ENCODE measurements at places on chromosomes 1 and 21. TPM values are rescaled to one million over a fixed set of nuclear protein-coding genes. Genes with fewer than 3 reads are reported as not detected.

- DNase-seq: peak; percentile 70
Observed at GRCh38 chr1:55504306-55504731, 289.2 kb upstream of the USP24 start.

DNA sequence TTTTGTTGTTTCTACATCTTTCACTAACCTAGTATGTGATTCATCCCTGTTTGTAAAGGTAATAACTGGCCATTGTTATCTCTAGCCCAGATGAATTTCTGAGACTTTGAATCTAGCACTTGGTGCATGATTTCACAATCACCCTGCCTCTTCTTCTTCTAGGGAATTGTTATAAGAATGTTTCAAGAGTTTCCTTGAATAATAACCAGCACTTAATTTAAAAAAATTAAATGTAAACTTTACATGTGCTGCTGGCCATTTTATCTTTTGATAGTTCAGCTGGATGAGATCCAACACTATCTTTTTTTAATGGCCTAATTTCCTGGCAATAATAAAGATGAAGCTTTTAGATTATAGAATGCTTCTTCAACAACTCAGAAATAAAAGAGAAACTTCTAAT lies 31.8 kb downstream of the UBE2U start:
- DNase-seq: no peak

DNA sequence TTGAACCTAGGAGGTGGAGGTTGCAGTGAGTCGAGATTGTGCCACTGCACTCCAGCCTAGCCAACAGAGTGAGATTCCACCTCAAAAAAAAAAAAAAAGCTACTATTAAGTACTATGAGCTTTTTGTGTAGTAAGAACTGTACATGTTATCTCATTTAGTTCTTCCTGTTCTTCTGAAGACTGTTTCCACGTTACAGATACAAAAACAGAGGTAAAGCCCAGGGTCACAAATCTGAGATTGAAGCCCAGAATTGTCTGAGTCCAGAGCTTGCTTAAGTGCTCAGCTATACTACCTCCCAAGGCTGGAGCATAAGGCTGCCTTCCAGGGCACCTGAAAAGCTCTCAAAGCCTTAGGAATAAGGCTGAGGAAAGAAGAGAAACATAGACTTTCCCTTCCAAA lies 2.9 kb downstream of the FABP3 start:
- DNase-seq: no peak

TRIM58 gene
- total RNA-seq: 52.1 TPM

GRCh38 chr1:31588751-31589515 lies 12.6 kb downstream of the TINAGL1 start:
- DNase-seq: peak; percentile 74

DNA sequence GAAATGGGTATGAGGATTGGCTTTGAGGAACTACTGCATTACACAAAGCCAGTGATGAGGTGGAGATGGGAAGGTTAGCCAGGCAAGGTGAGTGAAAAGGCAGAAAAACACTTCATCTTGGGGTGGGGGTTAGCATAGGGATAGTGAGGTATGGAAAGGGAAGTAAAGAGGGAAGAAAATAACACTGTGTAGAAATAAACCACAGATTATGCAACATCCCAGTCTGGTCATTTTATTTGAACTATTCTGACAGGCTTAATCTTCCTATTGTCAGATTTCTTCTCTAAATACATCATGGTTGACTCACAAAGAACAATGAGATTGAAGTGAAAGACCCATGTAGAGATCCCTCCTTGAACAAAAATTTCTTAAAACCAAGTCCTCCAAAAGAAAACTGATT lies 640.2 kb downstream of the PTPRC start:
- no peak for DNase-seq

DNA sequence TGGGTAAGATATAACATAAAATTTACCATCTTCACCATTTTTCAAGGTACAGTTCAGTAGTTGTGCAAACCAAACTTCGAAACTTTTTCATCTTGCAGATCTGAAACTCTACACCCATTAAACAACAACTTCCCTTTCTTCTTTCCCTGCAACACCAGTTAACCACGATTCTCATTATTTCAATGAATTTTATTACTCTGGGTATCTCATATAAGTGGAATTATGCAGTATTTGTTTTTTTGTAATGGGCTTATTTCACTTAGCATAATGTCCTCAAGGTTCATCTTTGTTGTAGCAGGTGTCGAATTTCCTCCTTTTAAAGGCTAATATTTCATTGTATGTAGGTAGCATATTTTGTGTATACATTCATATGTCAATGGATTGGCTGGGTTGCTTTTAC lies 146.1 kb downstream of the SPATA46 start:
- DNase-seq: no peak

Data from thyroid gland (tissue), 4 donors.